ENCODE measurements at places on chromosomes 11 and 22.
A peak's percentile ranks its signal among the peaks of the same experiment; 100 is the strongest.

DNA sequence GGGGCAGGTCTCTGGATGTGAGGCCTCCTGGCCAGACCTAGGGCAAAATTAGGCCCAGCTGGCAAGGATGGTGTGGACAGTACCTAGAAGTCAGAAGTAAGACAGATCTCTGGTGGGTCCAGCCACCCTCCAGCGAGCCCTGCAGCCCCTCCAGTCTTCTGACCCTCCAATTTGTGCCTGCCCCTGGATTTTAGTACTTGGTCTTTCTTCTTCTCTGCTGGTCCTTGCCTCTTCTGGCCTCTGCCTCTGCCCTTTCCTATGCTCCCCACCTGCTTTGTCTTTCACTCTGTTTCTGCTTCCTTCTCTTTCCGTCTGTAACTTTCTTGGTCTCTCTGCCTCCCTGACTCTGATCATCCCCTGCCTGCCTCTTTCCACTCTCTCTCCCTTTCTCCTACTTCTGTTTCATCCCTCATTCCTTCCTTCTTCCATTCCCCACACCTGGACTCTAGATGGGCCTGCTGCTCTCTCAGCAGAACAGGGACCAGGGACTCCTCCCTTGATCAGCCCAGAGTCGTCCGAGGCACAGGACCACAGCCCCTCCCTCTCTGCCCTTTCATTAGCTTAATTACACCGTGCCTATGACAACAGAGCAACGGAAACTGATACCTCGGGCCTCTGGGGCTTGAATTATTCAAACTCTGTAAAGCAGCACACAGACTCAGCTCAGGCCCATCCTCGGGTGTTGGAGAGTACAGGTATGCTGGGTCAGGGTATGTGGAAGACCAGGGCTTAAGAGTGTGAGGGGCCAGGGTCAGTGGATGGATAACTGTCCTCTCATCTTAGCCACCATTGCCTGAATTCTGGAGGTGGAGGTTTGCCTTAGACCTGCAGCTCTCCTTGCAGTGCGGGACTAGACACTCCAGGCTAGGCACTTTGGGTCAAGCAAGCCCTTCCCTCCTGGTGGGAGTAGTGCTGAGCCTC is at the start of gene CHRNA10:
Gene CHRNA10, minus strand, starts transcription at position 51 of the 921 bp plus-strand sequence. CDS start 72 bp downstream, outside the sequence.
- no peak for DNase-seq

DNA sequence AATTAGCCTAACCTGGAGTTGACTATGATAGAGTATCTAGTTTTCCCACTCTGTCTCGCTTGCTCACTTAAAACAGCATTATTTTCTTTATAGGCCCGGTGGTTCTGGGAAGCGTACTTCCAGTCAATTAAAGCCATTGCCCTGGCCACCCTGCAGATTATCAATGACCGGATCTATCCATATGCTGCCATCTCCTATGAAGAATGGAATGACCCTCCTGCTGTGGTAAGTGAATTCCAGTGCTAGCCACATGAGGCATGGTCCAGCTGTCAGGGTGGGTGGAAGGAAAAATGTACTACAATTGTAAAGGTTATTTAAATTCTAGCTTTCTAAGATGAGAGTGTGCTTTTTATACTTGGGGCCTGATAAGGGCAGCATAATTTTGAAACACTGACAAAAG is 76.0 kb downstream of the EXT2 start:
- no peak for DNase-seq

DNA sequence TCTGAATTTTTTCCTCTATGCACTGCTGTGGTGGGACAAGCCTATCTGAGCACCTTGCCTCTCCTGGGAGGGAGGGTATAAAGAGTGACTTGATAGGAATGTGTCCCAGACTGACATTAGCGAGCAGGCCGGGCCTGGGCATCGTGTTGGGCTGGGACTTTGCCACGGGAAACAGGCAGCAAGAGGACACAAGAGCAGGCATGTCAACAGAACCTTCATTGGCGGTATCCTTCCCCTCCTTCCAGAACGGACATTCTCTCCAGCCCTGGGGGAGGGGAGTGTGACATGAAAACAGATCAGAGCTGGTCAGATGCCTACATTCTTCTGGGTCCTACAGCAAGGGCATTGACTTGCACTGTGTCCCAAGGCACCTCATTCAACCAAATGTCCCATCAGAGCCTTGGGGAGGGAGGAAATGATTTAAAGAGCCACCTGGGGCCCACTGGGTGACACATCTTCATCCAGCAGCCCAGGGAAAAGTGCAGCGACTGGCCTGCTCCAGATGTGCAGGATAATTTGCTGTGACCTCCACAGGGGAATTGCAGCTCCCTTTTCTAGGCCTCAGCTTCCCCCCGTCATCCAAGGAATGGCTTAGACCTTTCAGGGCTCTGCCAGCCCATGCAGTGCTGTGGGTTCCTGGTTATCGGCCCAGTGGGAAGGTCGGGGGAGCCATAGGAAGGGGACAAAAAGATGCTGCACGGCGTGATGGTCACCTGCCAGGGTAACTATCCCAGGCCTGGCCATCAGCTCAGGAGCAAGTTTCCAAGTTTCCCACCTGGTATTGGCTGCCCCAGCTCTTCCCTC is 21.8 kb upstream of the UVRAG start:
- DNase-seq: no peak

DNA sequence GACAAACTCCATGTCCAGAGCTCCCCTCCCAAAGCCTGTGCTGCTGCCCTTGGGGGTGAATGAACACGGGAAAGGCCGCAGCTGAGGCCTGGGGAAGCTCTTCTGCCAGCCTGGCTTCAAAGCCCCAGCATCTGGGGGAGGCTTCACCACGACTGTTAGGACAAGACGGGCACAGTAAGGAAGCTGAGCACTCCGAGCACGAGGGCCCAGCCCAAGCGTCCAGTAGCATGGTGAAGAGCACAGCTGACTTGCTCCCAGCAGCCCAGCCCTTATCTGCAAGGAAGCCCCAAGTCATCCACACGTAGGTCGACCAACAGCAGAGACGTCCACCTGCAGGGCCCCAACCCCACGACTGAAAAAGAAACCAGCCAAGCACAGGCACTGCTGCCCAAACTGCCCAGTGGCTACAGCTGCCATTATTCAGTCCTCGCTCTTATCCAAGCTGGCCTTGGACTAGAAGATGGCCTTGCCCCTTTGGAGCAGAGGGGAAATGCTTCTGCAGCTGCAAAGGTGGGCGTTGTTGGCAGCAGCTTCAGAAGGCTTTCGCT is 62.5 kb downstream of the SHANK2 start:
- no peak for DNase-seq

GRCh38 chr11:63832336-63832735 is 6.6 kb upstream of the MARK2 start:
- DNase-seq: no peak

GRCh38 chr22:47274196-47274595 is 511.7 kb downstream of the TBC1D22A start:
- DNase-seq: no peak

DNA sequence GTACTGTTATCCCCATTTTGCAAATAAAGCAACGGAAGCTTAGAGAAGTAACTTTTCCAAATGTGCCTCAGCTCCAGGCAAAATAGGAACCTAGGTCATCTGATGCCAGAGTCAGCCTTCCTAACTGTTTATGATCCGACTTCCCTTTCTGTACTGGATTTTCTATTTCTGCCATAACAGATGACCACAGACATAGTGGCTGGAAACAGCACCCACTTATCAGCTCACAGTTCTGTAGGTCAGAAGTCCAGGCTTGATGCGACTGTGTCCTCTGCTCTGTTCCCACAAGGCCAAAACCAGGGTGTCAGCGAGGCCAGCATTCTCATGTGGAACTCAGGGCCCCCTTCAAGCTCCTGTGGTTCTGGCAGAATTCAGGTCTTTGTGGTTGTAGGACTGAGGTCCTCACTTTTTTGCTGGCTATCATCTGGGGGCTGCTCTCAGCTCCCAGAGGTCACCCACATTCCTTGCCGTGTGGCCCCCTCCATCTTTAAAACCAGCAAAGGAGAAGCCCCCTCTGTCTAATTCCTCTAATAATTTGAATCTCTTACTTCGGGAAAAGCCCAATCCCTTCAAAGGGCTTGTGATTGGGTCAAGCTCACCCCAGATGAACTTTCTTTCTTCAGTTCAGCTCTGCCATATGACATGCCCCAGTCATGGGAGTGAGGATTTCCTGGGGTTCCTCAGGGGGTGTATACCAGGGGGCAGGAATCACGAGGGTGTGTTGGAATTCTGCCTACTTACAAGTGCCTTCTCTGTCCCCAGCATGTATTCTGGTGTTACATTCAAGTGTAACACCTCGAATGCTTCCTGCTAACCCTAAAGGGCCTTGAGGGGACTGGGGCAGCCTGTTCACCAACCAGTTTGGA is 15.3 kb downstream of the KCNJ5 start:
- no peak for DNase-seq

DNA sequence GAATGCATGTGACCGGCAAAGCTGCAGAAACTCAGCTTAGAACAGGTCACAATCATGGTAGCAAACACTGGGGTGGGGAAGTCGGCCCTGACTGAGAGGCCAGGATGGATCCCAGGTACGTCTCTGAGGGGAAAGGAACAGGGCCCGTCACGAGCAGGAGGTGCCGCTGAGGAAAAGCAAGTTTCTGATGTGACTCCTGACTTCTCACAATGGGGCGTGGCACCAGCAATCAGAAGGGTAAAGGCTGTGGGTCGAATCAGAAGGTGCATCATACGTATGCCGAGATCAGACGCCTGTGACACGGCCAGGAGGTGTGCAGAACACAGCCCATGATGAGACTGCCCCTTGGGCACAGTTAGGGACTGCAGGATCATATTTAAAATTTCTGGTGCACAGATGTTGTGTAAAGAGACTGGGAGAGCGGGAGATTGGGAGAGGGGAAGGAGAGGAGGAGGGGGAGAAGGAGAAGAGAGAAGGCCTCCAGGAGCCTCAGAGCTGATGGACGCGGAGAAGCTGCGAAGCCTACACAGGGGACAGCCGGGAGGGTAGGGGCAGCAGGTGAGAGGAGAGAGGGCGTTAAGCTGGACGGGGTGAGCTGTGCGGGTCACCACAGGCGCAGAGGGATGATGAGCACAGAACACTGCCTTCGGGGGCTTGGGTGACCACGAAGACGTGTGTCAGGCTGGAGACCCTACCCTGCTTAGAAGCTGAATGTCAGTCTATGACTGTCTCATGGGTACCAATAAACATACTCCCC is 30.7 kb downstream of the KRTAP5-5 start:
- peak; percentile 13 for DNase-seq

- no peak for DNase-seq
Measured at GRCh38 chr22:47337161-47337621, 574.7 kb downstream of the TBC1D22A start.

Measured in activated T-cell treated with anti-CD3 and anti-CD28 coated beads, Interleukin-2, amount 50 U/mL, for 48 hours (primary cell).